NCI-H460 (cell line): ENCODE measurements at places on chromosomes 5 and 9. TPM values are rescaled to one million over a fixed set of nuclear protein-coding genes. Genes with fewer than 3 reads are reported as not detected.

DNA sequence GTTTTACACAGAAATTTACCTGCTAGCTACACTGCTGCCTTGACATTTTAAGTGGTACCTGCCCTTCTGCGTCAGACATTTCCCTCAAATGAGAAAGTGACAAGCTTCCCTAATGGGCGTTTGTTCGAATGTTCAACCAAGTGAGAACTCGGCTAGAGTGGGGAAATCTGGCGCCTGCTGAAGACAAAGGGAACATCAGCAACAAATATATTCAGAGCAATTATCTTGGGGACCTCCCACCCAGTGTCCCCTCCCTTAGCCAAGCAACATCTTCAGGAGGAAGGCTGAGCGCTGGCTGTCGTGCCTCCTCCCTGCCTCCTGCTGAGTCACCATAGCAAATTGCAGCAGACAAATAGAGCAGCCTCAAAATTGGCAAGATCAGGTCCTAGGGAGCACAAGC lies 57.1 kb downstream of the MFAP3 start:
- no peak for DNase-seq

DNA sequence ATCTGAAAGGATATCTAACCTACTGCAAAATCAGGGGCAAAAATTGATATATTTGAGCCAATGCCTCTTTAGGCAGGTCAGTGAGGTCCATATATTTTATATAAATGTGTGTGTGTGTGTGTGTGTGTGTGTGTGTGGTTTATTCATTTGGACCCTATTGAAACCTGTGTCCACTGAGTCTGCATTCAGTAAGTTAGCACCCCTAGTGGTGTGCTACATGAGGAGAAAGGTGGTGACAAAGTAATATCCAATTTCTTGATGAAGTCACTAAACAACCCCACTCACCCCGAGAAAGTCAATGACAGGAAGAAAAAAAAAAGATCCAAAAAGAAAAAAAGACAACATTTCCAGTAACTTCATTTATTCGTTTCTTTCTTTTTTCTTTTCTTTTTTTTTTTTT lies 4.1 kb downstream of the FBXW11 start:
- no peak for DNase-seq

FAXDC2 gene
- not detected in 2 replicates for total RNA-seq

- no peak for DNase-seq
Observed at GRCh38 chr5:54063817-54064216, 246.6 kb downstream of the ARL15 start.

GRCh38 chr9:89505911-89506310 lies 8.0 kb upstream of the SEMA4D start:
- DNase-seq, result no peak

DNA sequence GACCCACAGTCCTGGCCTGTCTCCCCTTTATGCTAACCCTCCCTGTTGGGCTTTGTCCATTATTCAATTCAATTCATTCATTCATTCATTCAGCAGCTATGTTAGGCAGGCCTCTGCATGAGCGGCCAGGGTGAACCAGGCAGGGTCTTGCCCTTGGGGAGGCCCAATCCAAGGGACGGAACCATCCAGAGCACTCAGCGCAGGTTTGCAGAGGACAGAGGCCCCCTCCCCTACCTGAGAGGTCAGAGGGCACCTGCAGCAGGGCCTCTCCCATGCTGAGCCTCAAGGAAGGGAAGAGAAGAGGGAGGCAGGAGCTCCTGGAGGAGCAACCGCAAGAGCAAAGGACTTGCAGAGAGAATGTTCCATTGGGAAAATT lies 61.4 kb downstream of the C9orf50 start:
- DNase-seq, result no peak

- DNase-seq, result no peak
Observed at GRCh38 chr9:125906893-125907292, 159.7 kb downstream of the PBX3 start.

DNA sequence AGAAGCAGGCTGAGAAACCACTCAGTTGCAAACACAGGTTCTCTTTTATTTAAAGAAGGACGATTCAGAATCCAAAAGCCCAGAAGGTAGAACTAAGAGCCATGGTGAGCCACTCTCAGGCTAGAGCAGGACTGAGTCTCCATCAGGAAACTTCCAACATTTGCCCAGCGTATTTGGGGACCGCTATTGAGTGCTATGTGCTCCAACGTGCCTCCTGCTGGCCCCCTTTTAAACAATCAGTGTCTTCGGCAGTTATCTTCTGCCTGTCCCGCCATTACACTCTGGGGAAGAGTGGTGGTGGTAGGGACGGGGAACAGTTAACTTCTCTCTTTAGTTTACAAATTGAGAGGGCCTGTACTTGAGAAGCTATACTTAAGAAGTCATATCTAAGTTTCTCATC lies 78.1 kb downstream of the DENND1A start:
- DNase-seq, result no peak

DNA sequence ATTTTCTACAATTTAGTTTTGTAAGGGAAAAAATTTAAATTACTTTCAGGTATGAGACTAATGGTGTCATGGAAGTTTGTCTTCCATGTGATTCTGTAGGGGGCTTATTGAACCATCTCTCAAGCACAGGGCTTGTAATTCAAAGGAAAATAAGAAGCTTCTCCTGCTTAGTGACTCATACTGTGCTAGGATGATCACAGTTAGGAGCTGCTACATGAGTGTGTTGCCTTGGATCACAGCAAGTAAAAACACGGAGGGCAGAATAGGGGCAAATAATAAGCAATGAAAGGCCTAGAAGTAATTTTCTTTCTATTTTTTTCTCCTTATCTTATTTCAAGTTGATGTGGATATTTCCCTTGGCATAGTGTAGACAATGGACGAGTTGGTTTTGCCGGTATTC lies 28.9 kb downstream of the TMEM167A start:
- no peak for DNase-seq

DNA sequence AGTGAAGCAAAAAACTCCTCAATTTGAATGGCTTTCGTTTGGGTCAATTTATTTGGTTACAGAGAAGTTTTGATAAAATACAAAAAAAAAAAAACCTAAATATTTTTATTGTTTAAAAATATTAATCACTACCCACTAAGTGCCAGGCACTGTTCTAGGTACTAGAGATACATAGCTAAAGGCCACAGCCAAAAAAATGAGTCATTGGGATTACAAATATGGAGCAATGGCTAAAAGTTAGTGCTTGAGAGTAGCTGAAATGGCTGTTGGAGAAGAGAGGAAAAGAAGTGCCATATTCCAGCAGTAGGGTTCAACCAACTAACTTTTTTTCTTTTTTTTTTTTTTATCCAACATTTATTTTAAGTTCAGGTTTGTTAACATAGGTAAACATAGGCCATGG lies 130.1 kb upstream of the PTGER4 start:
- DNase-seq, result no peak

PPP2R2B gene
- not detected in 2 replicates for total RNA-seq

DNA sequence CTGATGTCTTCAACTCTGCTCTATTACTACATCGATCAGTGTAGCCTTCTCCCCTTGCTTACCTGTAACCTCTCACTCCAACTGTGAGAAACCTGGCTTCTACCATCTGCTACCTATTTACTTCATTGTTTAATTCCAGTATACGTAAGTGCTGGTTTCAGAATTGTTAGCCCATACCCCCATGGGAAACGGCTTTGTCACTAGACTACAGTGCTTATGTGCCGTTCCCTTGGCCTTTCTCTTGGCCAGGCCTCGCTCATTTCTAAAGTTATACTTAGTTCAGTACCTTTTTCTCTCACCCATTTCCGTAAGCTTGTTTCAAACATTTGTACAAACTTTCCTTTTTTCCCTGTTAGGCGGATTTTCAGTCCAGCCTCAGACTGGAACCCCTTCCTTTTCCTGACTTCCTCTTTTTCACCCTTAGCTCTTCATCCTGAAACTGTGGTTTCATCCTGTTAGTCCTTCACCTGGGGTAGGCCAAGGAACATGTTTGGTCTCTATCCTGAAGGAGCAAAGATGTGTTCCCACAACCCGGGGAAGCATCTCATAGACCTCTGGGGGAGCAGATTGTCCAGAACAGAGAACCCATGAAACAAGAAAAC lies 21.7 kb downstream of the ALG2 start:
- no peak for DNase-seq

GRCh38 chr5:113034182-113034773 lies 57.7 kb downstream of the DCP2 start:
- no peak for DNase-seq

- peak; percentile 51 for DNase-seq
Observed at GRCh38 chr9:26856413-26857032, 36.1 kb downstream of the CAAP1 start.

DNA sequence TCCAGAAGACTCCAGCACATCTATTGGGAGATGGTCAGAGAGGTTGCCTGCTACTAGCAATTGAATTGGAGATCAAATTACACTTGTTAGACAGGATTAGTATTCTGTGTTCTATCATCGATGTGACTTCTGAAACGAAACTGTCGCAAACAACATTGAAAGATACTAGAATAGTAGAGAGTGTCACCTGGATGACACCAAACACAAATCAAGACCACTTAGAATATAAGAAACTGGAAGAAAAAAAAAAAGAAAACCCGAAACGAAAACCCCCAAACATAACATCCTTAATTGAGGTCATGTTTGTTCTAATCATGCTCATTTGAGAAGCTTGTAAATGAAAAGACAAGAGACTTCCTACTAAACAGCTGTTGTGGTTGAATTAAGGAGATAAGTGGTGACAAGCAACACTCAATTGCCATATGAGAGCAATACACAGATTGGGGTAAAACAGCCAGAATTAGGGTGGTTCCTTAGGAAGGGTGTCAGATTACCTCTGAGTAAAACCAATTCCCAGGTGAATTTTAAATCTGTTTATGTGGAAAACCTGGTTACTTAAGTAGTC lies 97.6 kb downstream of the BASP1 start:
- no peak for DNase-seq

PCDHB4 gene
- total RNA-seq, result not detected in 2 replicates

GRCh38 chr5:71013575-71013974 lies 11.6 kb downstream of the NAIP start:
- no peak for DNase-seq

DNA sequence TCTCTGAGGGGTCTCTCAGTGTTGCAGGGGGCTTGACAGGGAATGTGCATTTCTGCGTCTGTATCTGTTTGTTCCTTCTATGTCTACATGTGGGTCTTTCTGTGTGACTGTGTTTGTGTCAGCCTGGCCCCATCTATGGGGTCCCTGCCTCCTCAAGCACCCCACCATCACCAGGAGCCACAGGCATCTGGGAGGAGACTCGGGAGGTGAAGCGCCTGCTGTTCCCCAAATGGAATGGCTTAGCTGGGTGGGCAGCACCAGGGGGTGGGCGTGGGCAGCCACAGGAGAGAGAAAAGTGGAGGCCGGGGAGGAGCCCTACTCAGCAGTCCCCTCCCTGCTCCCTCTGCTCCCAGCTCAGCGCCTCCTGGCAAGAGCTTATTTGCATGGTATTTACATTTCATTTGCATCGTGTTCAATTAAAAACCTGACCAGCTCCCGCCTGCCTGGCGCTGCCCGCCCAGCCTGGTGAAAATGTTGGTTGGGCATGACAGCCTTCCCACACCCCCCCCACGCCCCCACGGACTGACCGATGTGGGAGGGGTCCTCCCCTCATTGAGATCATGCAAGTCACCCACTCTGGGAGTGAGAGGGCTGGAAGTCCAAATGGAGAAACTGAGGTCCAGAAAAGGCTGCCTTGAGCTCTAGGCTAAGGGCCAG lies 50.5 kb downstream of the CXXC5 start:
- DNase-seq, result no peak
